ENCODE measurements at places on chromosomes 4 and X.

- DNase-seq = no peak
Observed at GRCh38 chr4:110449947-110450346, 26.0 kb upstream of the ENPEP start.

GRCh38 chr4:76296286-76296820 is 10.2 kb upstream of the STBD1 start:
- no peak for DNase-seq

GRCh38 chr4:41643331-41643730 is 105.2 kb downstream of the PHOX2B start:
- no peak for DNase-seq

GRCh38 chr4:6092971-6093370 is 74.7 kb upstream of the C4orf50 start:
- DNase-seq = no peak

GRCh38 chrX:136200466-136200865 is 50.7 kb downstream of the MAP7D3 start:
- peak; percentile 14 for DNase-seq

DNA sequence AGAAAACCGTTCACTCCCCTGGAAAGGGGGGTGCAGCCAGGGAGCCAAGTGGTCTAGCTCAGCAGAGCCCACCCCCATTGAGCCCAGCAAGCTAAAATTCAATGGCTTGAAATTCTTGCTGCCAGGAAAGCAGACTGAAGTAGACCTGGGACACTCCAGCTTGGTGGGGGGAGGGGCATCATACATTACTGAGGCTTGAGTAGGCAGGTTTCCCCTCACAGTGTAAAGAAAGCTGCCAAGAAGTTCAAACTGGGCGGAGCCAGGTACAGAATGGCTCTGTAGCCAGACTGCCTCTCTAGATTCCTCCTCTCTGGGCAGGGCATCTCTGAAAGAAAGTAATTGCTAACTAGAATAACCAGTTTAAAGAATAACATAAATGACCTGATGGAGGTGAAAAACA is 372.3 kb upstream of the F9 start:
- no peak for DNase-seq

DNA sequence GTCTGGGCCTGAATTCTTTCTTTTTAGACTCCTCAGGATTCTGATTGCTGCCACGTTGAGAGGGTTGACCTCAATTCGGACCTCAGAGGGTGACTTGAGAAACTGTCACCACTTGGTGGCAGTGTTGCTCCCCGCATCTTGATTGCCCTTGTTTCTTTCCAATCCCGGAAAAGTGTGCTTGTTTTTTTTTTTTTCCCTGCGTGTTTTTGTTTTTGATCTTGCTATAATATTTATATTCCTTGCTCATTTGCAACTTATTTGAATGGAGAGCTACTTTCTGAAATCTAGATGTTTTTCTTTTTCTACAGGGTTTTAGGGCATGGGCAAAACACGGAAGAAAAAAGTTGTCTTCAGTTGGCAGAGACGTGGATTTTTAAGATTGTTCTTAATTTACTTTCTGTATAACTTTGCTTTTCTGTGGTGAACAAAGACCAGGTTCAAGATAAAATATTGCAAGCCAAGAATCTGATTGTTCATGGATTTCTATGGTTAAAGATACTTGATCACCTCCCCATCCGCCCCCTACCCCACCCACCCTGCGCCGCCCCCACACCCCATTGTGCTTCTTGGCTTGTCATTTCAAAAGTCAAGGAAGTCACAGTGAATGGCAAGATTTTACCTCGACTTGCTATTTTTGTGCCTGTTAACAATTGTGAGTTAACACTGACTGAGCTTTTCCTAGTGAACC is 102.0 kb downstream of the PTTG2 start:
- peak; percentile 71 for DNase-seq

GRCh38 chr4:73998040-73999011 is at the start of gene CXCL5:
TSS of gene CXCL5 (minus strand) at chr4:73998677. CDS start at chr4:73998581, 96 bp downstream.
- no peak for DNase-seq

- peak; percentile 46 for DNase-seq
Observed at GRCh38 chrX:143648705-143649104, 12.8 kb upstream of the SLITRK4 start.

DNA sequence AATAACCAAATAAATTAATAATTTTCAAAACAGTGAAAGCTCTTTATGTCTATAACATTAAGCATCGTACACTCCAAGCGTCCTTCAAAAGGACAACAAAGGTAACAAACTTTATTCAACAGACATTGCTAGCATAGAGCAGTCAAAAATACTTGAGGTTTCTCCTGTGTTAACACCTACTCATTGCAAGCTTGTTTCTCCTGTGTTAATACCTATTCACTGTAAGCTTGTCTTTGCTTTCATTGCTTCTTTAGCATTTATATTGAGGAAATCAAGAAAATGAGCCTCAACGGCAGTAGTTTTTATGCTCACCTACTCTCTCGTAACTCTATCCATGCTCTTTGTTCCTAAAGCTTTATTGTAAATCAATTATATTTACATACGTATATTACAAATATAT is 3.5 kb downstream of the SPOCK3 start:
- no peak for DNase-seq

- no peak for DNase-seq
Observed at GRCh38 chrX:274904-275475, 6.2 kb upstream of the PLCXD1 start.

Data from NAMALWA (cell line).